SK-MEL-5 (cell line): ENCODE measurements at places on chromosomes 11 and 22. TPM values are rescaled to one million over a fixed set of nuclear protein-coding genes. Genes with fewer than 3 reads are reported as not detected.
A peak's percentile ranks its signal among the peaks of the same experiment; 100 is the strongest.

C22orf23 gene
- total RNA-seq = 0.55 and 0.80 TPM in 2 replicates

NXF1 gene
- 11.4 and 16.3 TPM in 2 replicates for total RNA-seq

OR10A2 gene
- not detected in 2 replicates for total RNA-seq

CRYBB3 gene
- total RNA-seq = 0.24 TPM in 1 of 2 replicates, not detected in the other

CCDC88B gene
- total RNA-seq = 1.3 and 2.0 TPM in 2 replicates

CHRM1 gene
- 0.16 and 0.18 TPM in 2 replicates for total RNA-seq

DNA sequence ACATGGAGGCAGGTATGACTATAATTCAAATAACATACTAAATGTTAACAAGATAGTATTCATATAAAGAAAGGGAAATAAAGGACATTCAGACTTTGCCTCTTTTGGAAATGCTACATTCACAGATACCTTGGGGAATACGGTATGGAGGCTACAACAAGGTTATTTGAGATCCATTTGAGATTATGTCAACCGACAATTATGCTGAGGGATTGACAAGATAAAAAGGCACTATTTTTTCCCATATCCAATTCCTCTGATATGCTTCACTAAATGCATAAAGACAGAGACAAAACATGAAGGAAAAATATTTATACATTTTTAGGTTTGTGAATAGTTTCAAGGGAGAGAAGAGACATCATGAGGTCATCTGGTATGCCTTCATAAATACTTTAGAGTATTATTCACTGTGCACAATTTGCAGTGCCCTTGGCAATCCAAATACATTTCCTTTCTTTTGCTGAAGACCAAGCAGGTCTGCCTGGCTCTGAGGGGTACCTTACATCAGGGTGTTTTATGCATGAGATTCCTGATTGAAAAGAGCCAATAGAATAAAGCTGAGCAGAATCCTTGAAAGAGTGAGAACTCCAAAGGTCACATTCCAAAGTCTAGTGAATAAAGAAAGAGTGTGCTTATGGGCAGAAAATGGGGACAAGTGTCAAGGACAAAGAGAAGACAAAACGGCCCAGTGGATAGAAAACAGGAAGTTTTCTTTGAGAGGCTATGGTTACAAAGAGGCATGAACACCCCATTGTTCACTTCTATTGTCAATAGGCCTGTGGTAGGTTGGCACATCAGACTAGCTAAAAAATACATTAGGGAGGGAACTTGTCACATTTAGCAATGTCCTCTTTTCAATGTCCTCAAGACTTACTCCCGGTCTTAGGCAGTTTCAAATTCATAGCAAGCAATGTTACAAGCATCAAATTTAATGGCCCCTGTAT is 455.8 kb downstream of the LRRC4C start:
- no peak for DNase-seq

DNA sequence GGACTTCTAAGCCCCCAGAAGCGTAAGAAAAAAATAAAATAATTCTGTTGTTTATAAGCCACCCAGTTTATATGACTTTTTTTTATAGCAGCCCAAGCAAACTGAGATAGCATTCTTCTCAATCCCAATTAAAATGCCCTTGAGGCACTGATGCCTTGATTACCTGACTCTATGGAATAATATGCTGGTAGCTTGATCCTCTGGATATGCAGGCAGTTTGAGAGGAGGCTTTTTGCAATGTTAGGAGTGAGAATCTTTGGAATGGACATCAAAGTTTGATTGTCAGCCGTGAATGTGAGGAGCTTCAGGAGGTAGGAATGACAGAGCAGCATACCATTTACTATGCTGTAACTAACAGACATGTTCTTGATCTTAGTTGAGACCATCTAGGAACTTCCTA is 275.6 kb downstream of the AASDHPPT start:
- DNase-seq = no peak

DNA sequence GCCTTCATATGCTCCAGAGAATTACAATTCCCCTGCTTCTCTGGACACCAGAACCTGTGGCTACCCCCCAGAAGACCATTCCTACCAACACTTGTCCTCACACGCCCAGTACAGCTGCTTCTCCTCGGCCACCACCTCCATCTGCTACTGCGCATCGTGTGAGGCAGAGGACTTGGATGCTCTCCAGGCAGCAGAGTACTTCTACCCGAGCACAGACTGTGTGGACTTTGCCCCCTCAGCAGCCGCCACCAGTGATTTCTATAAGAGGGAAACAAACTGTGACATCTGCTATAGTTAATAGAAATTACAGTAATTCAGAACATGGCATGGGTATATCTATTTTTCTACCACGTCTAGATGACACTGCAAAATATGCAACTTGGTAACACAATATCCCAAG is 9.8 kb downstream of the POU2AF3 start:
- no peak for DNase-seq

GRCh38 chr22:48180631-48181030 is 1418.2 kb downstream of the TBC1D22A start:
- DNase-seq = no peak

DNA sequence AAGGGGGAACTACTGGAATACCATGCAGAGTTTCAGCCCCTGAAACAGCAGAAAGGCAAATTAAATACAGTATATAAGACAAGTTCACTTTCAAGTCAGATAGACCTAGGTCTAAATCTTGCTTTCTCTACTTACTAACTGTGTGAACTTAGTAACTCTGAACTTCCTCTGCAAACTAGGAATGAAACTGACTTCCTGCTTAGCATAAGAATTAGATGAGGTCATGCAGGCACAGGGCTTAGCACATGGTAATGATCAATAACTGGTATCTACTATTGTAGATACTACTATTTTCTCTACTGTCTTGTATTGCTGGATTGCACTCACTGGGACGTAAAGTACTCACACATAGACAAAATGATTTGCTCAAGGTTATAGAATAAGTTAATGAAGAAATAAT is 51.5 kb upstream of the MTNR1B start:
- no peak for DNase-seq

- DNase-seq = peak; percentile 57
Measured at GRCh38 chr22:23789638-23790037, 2.9 kb downstream of the SMARCB1 start.

DNA sequence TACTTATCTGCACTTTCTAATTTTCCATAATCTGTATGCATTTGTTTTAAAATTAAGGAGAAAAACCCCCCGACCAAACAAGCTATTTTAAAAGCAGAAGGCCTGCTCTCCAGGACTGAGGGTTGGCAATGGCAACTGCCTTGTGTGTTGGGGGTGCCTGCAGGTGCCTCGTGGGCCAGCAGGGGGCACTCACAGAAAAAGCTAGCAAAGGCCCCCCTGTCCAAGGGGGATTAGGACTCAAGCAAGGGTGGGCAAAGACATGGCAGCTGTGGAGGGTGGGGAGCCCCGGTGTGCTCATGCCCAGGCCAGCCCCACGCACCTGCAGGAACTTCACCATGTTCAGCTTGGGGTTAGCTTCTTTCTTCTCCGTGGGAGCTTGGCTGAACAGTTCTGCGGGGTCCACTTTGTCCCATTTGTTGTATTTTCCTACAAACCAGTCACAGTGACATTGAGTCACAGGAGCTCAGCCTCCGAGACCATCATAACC is 10.3 kb downstream of the TOP3B start:
- peak; percentile 62 for DNase-seq

DNA sequence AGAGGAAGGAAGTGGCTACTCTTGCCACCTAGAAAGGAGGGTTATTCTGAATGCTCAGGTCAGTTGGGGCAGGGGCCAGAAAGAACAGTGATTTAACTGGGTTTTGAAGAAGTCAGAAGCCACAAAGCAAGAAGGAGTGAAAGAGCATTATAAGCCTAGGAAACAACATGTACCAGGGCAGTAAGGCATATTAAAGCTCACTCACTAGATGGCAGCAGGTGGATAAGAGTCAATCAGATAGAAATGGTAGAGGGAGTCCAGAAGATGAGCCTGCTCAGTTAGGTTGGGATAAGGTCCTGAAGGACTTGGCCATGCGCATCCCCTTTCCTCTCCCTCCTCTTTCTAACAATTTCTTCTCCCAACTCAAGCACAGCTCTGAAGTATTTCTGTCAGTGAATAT is 22.0 kb upstream of the PATE1 start:
- DNase-seq = peak; percentile 54

DNA sequence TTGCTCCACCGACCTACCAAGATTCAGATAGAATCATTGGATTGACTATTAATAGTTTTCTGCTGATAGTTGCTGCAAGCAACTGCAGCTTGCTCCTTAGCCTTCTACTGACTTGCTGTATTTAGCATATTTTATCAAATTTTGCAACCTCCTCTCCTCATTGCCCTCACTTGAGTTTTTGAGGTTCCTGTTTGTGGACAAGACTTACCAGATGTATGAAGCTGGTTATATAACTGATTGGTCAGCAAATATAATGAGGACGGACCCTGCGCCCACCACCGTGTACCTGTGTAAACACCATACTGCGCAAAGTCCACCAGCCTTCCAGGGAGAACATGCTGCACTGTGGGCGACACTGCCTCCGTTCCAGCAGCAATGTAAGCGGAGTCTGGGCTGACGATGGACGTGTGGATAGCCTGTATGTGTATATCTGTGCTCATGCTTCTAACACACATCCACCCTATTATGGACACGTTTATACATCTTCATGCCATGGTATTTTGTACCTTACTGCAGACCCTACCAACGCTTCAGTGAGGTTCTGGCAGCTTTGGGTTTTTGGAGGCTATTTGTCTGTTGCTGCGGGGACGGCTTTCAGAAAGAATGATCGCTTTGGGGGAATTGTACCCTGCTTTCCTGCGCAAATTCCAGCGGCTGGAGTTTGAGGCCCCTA is 1.5 kb upstream of the USP18 start:
- no peak for DNase-seq

DNA sequence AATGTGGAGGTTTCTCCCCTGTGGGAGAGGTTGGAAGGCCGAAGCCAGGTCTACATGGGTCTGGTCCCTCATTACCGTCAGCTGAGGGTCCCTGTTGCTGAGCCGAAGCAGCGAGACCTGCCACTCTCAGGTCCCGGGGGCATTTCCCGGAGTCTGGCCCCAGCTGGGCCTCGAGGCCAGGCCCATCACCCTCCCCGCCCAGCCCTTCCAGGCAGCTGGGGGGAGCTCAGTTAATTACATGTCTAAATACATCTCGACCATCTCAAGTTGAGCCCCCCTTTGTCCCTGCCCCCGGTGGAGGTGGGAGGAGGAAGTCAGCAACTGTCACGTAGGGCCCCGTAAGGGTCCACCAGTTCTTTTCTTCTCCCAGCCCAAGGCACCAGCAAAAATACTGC is 3.6 kb downstream of the CDKN1C start:
- no peak for DNase-seq

DNA sequence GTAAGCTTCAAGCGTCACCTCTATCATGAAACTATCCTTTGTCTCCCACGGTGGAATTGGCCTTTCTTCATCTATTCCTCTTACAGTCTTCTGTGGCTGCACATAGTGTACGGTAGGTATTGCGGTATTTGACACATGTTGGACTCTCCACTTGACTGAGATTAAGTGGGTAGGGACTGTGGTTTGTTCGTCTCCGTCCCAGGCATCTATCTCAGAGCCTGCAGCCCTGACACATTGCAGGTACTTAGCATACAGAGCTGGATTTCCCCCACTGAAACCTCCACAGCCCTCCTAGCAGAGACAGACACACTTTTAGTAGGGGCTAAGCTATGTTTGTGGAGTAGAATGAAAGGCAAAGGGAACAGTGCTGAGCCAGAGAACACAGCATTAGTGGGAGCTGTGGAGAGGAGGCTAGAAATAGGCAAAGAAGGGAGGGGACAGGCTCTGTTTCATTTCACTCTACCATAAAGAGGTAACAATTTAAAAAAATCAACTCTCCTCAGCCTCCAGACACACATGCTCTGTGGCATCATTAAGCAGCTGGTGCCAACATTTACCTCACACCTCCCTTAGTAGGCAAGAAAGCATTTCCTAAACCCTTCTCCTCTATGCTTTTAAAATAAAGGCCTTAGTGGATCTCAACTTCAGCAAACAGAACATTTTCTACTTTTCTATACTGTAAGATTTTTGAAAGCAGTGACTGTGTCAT is 277.5 kb downstream of the KIRREL3 start:
- DNase-seq = no peak

DNA sequence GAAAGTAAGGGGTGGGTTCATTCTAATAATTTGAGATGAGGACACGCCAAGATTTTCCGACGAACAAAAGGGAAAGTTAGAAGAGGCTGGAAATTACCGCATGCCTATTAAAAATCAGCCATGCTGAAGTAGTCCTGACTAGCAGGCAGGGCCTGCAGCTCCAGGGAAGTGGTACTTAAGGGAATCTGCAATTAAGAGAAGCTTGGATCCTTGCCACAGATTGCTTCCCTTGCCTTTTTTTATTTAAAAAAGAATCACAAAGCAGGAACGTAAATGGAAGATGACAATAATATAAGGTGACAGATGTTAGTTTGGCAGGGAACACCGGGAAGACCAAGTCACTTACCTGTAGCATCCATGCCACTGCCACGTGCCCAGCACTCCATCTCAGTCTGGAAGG is 359.3 kb downstream of the CADM1 start:
- DNase-seq = no peak
